T-cell (primary cell): ENCODE measurements at places on chromosomes 1 and 21. TPM values are rescaled to one million over a fixed set of nuclear protein-coding genes. Genes with fewer than 3 reads are reported as not detected.

The CYP2J2 gene
- total RNA-seq = 0.69 TPM

The KRTAP20-3 gene
- not detected for total RNA-seq

The DNALI1 gene
- 0.29 TPM for total RNA-seq

The RBP7 gene
- not detected for total RNA-seq

The S100A12 gene
- 1.1 TPM for total RNA-seq

GRCh38 chr1:37391211-37392011, 83.0 kb upstream of the ZC3H12A start:
- no peaks in the 10 kb centered on the region for H3K4me1 ChIP-seq
- no peak overlapping the region for H3K4me3 ChIP-seq
- H3K27ac ChIP-seq = no peak overlapping the region
- no peak for DNase-seq
- no peaks in the 10 kb centered on the region for H3K36me3 ChIP-seq

- no peak overlapping the region for H3K27ac ChIP-seq
- DNase-seq = no peak
- peaks cover 94% of the 10 kb centered on the region for H3K36me3 ChIP-seq
- no peaks in the 10 kb centered on the region for H3K4me1 ChIP-seq
Observed at GRCh38 chr1:39450956-39451606, 40.4 kb upstream of the BMP8A start.

DNA sequence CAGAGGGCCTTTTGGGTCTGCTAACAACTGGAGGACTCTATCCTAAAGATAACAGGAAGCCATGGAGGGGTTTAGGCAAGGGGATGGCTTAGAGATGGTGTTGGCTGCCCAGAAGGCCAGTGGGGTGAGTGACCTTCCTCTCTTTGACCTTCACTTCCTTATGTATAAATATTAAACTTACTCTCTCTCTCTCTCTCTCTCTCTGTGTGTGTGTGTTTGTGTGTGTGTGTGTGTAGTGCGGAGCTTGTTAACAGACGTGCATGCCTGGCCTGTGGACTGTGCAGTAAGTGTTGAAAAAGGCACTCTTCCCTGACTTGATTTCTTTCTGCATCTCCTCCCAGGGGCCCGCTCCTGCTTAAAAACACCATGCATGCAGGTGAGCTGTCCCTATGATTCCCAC, 10.0 kb downstream of the MROH7 start:
- no peak overlapping the region for H3K4me3 ChIP-seq
- no peak for DNase-seq
- H3K4me1 ChIP-seq = no peaks in the 10 kb centered on the region

GRCh38 chr1:199352351-199352750, 675.2 kb upstream of the NR5A2 start:
- no peaks in the 10 kb centered on the region for H3K4me1 ChIP-seq
- H3K27me3 ChIP-seq = no peaks in the 10 kb centered on the region
- no peak overlapping the region for H3K4me3 ChIP-seq

DNA sequence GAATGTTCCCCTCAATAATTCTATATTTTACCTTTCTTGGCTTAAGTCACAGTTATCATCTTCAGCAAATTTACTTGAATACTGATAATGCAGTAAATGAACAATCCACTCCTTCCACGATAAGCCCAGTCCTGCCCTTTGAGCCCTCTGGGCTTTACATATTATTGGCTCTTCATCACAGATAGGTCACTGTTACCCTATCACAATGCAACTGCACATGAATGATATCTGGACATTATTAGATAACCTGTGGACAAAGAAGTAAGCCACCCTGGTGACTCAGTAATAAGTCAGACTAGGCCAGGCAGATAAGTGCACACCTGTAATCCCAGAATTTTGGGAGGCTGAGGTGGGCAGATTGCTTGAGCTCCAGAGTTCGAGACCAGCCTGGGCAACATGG, 69.4 kb downstream of the SPATA6 start:
- no peaks in the 10 kb centered on the region for H3K4me1 ChIP-seq
- no peaks in the 10 kb centered on the region for H3K36me3 ChIP-seq
- H3K27ac ChIP-seq = no peak overlapping the region
- no peaks in the 10 kb centered on the region for H3K27me3 ChIP-seq
- no peak for DNase-seq

GRCh38 chr21:37074546-37074945, 1.5 kb downstream of the TTC3 start:
- H3K27me3 ChIP-seq = no peaks in the 10 kb centered on the region
- H3K27ac ChIP-seq = peak overlapping the region; percentile 87
- peaks cover 19% of the 10 kb centered on the region for H3K4me1 ChIP-seq

- H3K4me3 ChIP-seq = no peak overlapping the region
- no peak for DNase-seq
Observed at GRCh38 chr1:174209347-174210187, 50.2 kb downstream of the RABGAP1L start.
